Peyer's patch (tissue), 4 donors: ENCODE measurements at places on chromosomes 1 and 21.

- no peaks in the 10 kb centered on the region for H3K4me1 ChIP-seq
- H3K36me3 ChIP-seq = no peaks in the 10 kb centered on the region
- no peaks in the 10 kb centered on the region for H3K27me3 ChIP-seq
- H3K27ac ChIP-seq = no peak overlapping the region
- H3K4me3 ChIP-seq = no peak overlapping the region
These were observed 99.6 kb downstream of the ELAVL4 start for GRCh38 chr1:50208315-50208714.

DNA sequence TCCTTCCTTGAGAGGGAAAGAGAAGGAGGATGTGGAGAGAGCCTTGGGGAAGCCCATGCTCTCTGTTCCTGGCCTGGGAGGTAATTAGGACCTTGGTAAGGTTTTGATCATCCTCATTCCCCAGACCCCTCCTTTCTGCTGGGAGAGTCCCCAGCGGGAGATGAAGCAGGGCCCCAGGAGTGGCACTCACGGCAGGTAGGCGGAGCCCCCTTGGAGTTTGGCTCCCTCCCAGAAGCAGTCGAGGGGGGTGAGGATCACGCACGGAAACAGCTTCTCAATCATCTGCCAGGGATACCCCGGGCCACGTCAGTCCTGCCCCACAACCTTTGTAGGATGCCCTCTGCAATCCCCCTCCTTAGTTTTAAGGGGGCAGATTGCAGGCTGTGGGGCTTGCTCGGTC, 11.5 kb downstream of the PTCH2 start:
- H3K4me1 ChIP-seq = no peaks in the 10 kb centered on the region
- no peaks in the 10 kb centered on the region for H3K36me3 ChIP-seq
- no peak overlapping the region for H3K27ac ChIP-seq

GRCh38 chr1:34162852-34163766, 1.9 kb downstream of the CSMD2 start:
- H3K27me3 ChIP-seq = peaks cover 35% of the 10 kb centered on the region
- H3K27ac ChIP-seq = no peak overlapping the region
- H3K4me1 ChIP-seq = no peaks in the 10 kb centered on the region
- no peaks in the 10 kb centered on the region for H3K36me3 ChIP-seq
- peak overlapping the region; percentile 36 for H3K4me3 ChIP-seq
- peak; percentile 55 for DNase-seq

GRCh38 chr1:115325874-115326273, 12.2 kb downstream of the NGF start:
- H3K4me1 ChIP-seq = no peaks in the 10 kb centered on the region
- no peak overlapping the region for H3K27ac ChIP-seq
- no peak overlapping the region for H3K4me3 ChIP-seq
- no peak for DNase-seq
- H3K36me3 ChIP-seq = no peaks in the 10 kb centered on the region
- no peaks in the 10 kb centered on the region for H3K27me3 ChIP-seq

DNA sequence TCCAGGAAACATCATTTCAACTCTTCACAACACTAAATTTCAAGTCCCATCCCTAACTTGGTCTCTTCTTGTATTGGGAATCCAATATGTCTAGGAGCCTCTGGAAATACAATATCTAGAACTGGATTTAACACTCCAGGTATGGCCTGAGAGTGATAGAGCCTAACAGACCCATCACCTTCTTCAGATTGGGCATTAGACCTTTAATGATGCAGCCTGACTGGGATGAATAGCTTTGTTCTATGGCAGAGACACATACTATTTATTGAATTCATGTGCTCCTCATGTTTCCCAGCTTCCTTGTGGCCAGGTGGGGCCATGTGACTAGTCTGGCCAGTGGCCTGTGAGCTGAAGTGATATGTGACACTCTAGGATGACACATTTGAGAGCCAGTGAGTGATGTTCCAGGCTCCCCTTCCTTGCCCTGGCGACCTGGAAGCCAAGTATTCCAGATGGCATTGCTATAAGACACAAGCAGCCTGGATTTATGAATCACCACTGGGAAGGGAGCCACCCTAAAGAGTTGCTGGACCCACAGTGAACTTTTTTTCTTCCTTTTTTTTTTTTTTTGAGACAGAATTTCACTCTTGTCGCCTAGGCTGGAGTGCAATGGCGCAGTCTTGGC, 31.0 kb upstream of the POU3F1 start:
- no peak for DNase-seq
- H3K4me3 ChIP-seq = no peak overlapping the region
- no peaks in the 10 kb centered on the region for H3K4me1 ChIP-seq
- no peak overlapping the region for H3K27ac ChIP-seq
- no peaks in the 10 kb centered on the region for H3K36me3 ChIP-seq
